ENCODE measurements at places on chromosomes 5 and 9.
A peak's percentile ranks its signal among the peaks of the same experiment; 100 is the strongest.

- DNase-seq: no peak
Observed at GRCh38 chr5:146254223-146254622, 50.8 kb downstream of the RBM27 start.

DNA sequence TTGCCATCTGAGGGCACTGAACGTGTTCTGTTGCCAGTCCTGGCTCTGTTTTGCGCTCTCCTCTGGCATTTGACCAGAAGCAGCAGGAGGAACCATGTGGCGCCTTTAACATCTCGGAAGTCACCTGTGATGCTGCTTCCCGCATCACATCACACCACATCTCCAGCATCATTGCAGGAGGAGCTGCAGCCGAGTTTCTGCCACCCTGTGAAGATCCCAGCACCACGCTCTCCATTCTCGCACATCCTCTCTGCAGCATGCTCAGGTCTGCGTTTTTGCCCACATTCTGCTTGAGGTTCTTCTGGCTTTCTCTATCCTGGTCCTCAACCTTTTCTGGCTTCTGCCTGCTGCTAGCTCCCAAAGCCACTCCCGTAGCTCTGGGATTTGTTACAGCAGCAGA is 11.0 kb upstream of the IRX4 start:
- no peak for DNase-seq

DNA sequence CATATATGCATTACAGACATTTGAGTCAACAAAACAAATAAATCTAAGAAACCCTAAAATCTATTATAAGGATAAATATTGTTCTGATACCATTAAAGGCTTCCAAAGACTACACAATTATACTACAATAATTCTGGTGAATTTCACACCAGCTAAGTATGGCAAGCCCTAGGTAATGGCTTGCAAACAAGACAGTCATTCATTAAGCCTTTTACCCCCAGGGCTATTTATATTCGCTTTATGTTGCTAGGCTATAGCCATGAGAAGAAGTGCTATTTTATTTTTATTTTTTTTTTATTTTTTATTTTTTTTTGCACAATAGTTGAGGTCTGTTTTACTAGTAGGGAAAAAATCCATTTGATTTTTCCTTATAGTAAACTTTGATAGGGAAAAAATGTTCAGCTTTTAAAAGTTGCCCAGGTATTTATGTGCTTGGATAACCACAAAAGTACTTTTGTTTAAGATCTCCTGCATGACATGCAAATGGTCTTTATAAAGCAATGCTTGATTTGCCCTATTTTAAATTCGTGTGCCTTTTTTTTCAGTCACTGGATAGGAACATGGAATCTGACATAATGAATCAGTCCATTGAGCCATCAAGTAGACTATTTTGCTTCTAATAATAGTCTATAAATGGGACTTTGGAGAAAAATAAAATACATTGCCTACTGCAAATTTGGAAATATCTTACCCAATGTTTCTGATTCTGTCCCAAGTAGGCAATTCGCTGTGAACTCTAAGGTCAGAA is 946.3 kb upstream of the COX7C start:
- DNase-seq: no peak

GRCh38 chr9:33737811-33738606 is 57.4 kb upstream of the PRSS3 start:
- DNase-seq: no peak

GRCh38 chr5:74017786-74018211 is 391.8 kb downstream of the ARHGEF28 start:
- no peak for DNase-seq

- no peak for DNase-seq
Observed at GRCh38 chr5:81254886-81255559, 21.9 kb downstream of the CKMT2 start.

GRCh38 chr5:131221888-131222287 is 42.0 kb upstream of the CDC42SE2 start:
- DNase-seq: peak; percentile 43

DNA sequence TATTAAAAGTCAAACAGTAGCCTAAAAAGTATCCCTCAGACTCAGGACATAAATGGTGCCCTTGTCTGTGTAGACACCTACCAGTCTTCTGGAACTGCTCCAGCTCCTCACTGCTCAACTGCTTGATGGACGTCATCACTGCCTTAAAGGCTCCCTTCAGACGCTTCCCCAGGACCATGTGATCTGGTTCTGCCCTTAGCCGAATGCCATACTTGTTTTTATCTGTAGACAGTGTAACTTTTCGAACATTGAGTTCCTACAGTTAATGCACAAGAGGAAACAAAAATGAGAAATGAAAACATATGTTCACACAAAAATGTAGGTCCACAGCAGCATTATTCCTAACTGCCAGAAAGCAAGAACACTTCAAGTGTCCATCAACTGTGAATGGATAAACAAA is 46.2 kb downstream of the IARS1 start:
- DNase-seq: no peak

DNA sequence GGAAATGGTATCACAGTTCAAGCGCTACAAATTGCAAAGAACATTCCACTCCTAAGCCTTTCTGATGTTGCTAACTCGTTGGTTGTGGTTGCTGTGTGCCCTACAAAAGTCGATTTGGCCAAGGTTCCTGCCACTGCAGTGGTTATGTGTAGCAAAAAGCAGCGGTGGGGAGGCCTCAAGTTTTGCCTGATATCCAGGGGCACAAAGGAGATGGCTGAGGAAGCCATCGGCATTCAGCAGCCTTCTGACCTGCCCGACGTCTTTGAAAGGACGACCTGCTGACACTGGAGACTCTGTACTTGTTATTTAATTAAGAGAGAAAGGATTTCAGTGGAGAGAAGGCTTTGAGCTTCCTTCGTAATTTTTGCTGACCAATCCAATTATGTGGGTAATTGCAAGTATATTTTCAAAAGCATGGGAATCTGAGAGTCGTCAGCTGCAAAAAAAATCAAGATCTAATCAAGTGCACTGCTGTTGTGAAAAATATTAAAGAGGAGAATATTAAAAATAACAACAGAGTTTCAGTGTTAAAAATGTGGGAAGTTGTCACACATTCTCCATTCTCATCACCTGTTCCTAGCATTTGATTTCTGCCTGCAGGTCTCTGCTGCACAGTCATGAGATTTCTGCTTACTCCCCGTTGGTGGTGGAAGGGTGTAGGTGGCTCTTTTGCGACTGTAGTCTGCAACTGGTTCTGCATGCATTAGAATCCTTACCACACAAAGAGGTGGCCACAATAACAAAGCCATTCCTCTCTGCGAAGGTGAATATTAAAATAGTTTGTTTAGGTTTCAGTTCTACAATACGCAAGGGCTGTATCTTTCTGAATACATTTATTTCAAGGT is 319.2 kb downstream of the IRX2 start:
- DNase-seq: no peak

DNA sequence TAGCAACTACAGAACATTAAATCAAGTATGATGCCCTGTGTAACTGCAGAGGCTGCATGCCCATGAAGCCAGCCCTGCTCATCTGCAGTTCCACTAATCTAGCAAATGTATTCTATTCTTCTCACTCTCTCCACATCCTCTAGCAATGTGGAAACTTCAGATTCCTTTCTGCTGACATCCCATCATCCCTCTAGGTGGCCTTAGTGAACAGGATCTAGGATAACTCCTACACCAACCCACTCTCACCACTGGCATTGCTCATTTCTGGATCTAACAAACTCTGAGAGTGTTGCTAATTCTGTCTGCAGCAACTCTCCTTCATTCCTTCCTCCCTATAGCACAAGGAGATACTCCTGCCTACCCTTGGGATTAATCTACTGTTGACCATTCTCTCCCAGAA is 80.8 kb downstream of the FAM81B start:
- DNase-seq: no peak

DNA sequence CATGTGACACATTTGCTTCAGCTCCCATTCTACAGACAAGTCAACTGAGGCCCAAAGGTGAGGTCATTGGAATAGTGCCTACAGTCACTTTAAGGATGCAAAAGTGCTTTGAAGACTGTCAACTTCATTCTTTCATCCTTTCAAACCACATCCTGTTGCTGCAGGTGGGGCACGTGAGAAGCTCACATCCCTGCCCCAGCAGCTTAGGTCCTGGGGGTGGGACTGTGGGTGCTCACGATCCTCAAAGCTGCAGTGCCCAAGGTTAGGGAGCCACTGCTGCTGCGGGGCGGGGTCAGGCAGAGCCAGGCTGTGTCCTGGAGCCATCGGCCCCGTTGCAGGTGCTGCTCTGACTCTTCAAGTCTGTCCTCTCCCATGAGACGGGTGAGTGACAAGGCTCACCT is 57.9 kb upstream of the IER5L start:
- peak; percentile 81 for DNase-seq

DNA sequence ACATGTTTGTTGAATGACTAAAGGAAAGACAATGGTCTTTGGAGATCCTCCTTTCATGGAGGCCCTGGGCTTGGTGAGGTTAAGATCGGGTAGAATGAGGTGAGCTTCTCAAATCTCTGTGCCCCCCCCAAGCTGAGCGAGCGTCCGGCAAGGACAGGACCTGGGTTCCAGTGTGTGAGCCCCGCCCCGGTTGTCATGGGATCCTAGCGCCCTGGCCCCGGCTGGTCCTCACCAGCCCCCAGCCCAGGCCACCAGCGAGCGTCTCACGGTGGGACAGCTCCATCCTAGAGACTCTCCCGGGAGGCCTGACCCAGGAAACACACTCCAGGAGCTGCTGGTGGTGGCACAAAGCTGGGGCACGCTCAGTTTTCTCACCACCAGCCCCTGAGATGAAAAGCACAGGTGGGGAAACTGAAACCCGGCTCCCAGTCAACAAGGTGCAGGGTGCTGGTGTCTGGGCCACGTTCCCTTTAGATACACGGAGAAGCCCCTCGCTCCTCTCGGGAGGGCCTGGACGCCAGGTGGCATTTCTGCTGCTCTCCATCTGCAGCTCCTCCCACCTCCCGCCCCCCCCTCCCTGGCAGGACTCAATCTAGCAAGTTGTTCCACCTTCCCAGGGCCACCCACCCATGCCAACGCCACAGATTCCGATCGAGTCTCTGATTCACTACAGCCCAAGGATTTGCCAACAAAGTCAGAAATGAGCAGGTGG is 131.3 kb upstream of the PPP1R26 start:
- DNase-seq: no peak

GRCh38 chr9:98280574-98280973 is 25.1 kb upstream of the TBC1D2 start:
- DNase-seq: no peak

- DNase-seq: no peak
Observed at GRCh38 chr5:122773619-122774018, 1.3 kb upstream of the SNX2 start.

DNA sequence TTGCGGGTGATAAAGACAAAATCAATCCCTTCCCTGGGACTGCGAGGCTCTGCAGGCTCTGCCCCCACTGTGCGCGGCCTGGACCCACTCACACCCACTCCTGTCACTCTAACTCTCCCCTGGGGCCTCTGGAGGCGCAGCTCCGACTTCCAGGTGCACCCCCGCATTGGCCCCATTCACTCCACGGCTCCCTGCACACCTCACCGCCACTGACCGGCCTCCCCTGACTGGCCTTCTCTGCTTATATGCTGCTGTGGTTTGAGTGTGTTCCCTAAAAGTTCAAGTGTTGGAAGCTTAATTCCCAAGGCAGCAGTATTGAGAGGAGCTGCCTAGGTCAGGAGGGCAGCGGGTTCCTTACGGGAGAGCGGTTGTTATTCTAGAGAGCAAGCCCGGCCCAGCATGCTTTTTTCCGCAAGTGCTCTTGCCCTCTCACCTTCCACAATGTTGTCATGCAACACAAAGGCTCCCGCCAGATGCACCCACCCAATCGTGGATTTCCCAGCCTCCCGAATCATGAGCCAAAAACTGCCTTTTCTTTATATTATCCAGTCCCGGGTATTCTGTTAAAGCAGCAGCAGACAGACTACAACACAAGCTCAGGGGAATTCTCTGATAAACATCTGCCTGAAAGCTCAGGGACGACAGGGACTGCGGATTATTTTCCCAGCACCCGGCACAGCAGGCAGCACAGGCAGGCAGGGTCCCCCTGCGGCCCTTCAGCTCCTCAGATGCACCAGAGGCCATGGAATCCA is 73.5 kb upstream of the LRRTM2 start:
- no peak for DNase-seq
